Fibroblast of skin of right quadriceps (primary cell): ENCODE measurements at places on chromosomes 2 and 18.

DNA sequence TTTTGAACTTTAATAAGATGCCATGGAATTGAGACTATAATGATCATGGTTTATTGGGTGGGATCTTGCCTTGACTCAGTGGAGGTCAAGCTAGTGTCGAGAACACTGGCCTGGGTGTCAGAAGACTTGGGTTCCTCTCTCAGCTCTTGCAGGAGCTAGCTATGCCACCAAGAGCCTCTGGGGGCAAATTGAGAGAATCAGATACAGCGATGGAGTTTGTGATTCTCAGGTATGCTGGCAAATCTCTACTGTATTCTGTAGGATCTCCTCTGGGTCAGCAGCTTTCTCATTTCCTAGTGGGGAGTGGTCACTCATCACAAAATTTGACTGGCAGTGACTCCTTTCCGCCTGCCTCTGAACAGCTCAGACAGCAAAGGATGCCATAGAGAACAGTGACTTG, 477.0 kb downstream of the RNF144A start:
- no peak for DNase-seq

GRCh38 chr2:104834431-104835153, 19.3 kb upstream of the POU3F3 start:
- DNase-seq = no peak

DNA sequence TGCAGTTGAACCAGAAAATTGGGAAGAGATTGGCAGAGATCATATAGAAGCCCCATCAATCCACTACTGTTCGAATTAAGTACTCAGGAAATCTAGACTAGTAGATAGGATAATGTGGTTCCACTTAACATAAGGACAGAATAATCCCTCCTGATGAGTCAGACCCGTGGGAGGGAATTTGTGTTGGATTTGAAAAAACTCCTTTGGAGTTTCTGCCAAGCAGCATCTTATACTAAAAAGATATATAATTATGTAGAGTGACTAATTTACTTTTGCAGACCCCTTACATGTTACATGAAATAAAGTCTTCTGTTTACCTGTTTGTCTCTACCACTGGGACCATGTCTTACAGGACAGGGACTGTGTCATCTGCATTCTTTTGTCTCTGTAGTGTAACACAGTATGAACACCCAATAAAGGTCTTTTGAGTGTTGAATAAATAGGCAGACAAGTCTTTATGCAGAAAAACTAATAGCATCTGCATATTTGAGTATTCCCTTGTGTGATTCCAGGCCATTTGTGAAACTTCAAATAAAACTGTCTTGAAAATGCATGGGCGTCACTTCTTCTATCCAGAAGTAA, 122.6 kb upstream of the DNAJC10 start:
- peak; percentile 90 for DNase-seq

- peak; percentile 10 for DNase-seq
Observed at GRCh38 chr2:222656526-222657446, 894 bp upstream of the FARSB start.

- DNase-seq = no peak
Observed at GRCh38 chr2:30737326-30737610, 70.0 kb downstream of the CAPN13 start.

DNA sequence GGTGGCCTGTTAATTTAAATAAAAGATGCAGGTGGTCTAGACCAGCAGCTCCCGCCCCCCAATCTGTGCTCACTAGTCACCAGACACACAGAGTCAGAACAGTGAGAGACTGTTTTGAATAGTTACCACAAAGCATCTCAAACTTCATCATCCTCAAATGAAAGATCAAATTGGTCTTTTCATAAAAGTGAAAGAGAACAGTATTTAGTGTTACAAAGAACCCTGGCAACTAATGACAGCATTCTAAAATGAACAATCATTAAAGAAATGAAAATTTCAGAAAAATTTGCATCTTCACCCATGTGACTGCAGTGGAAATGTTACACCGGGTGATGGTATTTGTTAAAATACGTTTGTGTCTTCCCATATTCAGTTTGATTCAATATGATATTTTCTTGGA, 65.5 kb upstream of the PMAIP1 start:
- DNase-seq = no peak

- DNase-seq = peak; percentile 92
Observed at GRCh38 chr18:58605027-58606020, 23.6 kb downstream of the ALPK2 start.

DNA sequence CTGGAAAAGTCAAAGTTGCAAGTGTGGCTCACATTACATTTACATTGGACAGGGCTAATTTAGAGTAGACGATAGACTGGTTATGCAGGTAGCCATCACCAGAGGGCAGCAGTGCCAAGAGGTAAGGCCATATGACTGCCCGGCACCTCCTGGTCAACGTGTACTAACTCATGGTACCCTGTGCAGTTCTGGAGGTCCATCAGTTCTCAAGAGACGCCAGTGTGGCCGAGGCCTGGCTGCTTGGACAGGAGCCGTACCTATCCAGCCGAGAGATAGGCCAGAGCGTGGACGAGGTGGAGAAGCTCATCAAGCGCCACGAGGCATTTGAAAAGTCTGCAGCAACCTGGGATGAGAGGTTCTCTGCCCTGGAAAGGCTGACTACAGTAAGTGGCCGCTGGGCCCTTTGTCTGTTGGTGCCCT, 65.8 kb upstream of the EML6 start:
- peak; percentile 16 for DNase-seq

DNA sequence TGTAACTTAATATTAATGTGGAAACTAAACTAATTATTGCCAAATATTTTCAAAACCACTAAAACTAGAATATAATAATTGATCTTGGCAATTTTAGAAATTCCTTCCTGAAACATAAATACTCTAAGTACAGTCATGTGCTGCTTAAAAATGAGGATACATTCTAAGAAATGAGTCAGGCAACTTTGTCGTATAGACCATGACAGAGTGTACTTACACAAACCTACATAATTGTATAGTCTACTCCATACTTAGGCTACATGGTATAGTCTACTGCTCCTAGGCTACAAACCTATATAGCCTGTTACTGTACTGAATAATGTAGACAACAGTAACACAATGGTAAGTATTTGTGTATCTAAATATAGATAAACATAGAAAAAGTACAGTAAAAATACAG, 27.6 kb downstream of the FEZ2 start:
- peak; percentile 65 for DNase-seq

DNA sequence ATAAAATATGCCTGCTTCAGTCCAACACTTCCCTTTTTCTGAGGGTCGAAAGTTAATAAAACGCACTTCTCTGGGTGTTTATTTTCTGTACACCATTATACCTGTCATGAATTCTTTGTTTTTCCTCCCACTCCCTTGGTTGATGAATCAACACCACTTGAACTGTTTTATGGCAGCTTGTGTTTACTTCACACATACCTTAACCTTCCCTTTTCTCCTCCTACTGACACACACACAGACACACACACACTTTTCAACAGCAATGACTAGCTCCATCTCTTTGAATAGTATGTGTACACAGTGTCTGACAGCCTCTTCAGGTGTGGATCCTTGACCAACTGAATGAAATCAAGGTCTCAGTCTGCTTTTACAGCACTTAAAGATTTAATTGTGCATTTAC, 91.3 kb downstream of the SATB2 start:
- no peak for DNase-seq

- DNase-seq = no peak
Observed at GRCh38 chr2:35978218-35978617, 377.4 kb upstream of the CRIM1 start.
